ENCODE measurements at places on chromosomes 6 and 20.

DNA sequence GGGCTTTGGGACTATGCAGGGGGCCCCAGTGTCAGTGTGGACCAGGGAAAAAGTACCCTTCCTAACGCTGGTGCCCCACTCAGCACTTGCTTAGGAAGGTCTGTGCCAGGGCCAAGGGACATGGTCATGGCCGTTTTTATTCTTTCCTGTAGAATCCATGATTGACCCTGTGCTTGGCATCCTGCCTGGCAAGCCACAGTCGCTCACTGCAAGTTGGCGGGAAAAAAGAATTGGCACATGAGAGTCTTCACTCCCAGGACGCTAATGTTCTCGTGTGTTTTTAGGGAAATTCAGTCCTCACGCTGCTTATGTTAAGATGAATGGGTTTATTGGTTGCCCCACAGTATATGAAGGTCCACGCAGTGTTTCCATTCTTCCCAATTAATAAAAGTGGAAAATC is 253.4 kb downstream of the CDH4 start:
- DNase-seq, result no peak
- H3K27ac ChIP-seq, result no peak overlapping the region
- H3K36me3 ChIP-seq, result no peaks in the 10 kb centered on the region
- H3K4me1 ChIP-seq, result peaks cover 12% of the 10 kb centered on the region
- H3K4me3 ChIP-seq, result no peak overlapping the region

- no peaks in the 10 kb centered on the region for H3K4me1 ChIP-seq
- H3K27me3 ChIP-seq, result no peaks in the 10 kb centered on the region
These were observed 43.5 kb upstream of the ZFP64 start for GRCh38 chr20:52235129-52235528.

- no peak overlapping the region for H3K4me3 ChIP-seq
- peaks cover 9% of the 10 kb centered on the region for H3K27me3 ChIP-seq
- H3K4me1 ChIP-seq, result peaks cover 83% of the 10 kb centered on the region
- DNase-seq, result no peak
These were observed 7.8 kb upstream of the CCR6 start for GRCh38 chr6:167115054-167115453.

DNA sequence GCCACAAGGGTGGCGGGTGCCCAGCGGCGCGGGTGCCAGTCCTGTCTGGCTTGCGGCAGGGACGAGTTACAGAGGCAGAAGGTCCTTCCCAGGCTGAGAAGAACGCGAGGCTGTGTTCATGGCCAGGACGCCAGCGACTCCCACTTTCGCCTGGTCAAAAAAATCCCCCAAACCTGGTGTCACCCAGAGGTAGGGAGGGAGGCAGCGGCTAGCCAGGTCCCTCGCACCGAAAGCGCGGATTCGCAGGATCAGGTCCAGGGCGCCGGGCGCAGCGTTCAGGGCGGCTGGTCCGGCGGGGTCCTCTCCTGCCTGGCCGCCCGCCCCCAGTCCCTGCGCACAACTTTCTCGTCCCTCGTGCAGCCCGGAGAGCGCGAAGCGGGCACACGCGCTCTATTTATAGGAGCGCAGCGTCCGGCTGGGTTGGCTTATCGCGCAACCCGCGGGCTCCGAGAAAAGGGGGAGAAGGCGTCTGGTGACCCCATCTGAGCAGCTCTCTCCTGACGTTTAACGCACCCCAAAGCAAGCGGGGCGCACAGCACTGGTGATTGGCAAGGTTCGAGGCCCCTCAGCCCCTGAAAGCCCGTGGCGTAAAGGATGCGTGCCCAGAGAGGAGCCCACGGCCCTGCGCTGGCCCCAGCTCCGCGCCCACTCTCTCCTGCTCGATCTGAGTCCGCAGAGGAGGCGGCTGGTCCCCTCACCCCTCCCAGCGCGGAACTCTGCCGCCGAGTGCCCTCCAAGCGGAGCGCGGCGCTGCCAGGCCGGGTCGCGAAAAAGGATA is 519 bp downstream of the CBLN4 start:
- peaks cover 10% of the 10 kb centered on the region for H3K27me3 ChIP-seq
- H3K36me3 ChIP-seq, result no peaks in the 10 kb centered on the region
- no peak overlapping the region for H3K4me3 ChIP-seq
- no peaks in the 10 kb centered on the region for H3K4me1 ChIP-seq
- DNase-seq, result no peak

GRCh38 chr6:122407712-122408111 is 8.3 kb downstream of the HSF2 start:
- H3K27ac ChIP-seq, result no peak overlapping the region
- H3K27me3 ChIP-seq, result no peaks in the 10 kb centered on the region
- H3K4me3 ChIP-seq, result no peak overlapping the region
- peaks cover 42% of the 10 kb centered on the region for H3K36me3 ChIP-seq

DNA sequence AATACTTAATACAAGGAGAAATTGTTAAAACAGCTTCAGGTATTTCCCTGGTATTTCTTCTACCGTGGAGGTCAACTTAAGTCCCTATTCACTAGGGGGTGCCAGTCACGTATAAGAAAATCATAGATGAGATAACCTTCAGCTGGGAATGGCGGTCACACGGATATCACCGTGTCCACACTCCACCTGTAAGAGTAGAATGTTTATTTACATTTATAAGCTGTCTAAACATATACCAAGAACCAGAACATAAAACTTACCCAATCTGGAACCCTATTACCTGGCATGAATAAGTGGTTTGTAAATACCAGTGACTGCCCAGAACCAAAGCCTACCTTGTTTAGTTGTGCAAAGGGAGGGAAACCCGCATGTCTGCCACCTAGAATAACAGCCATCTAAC is 1.9 kb upstream of the ELOVL4 start:
- H3K27ac ChIP-seq, result no peak overlapping the region
- peaks cover 2% of the 10 kb centered on the region for H3K36me3 ChIP-seq
- DNase-seq, result peak; percentile 68
- H3K4me3 ChIP-seq, result no peak overlapping the region
- peaks cover 25% of the 10 kb centered on the region for H3K4me1 ChIP-seq
- peaks cover 37% of the 10 kb centered on the region for H3K27me3 ChIP-seq

DNA sequence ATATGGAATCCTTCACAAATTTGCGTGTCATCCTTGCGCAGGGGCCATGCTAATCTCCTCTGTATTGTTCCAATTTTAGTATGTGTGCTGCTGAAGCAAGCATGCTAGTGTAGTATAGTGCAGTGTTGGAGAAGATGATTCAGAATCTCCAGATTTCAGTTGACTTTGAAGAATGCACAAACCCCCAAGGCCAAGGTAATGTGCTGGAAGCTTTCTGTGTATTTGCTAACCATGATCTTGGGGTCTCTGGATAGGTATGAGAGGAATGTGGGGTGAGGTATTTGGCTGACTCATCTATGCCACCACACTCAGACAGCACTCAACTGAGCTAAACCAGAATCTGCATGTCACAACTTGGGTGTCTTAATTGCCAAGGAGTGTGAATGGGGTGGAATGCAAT is 42.6 kb upstream of the DEK start:
- no peak overlapping the region for H3K27ac ChIP-seq
- no peak for DNase-seq
- H3K4me3 ChIP-seq, result no peak overlapping the region
- no peaks in the 10 kb centered on the region for H3K4me1 ChIP-seq
- H3K36me3 ChIP-seq, result no peaks in the 10 kb centered on the region

GRCh38 chr6:167470101-167470835 is 145.4 kb downstream of the TTLL2 start:
- H3K4me3 ChIP-seq, result no peak overlapping the region
- no peaks in the 10 kb centered on the region for H3K27me3 ChIP-seq
- H3K36me3 ChIP-seq, result no peaks in the 10 kb centered on the region
- DNase-seq, result no peak
- H3K4me1 ChIP-seq, result no peaks in the 10 kb centered on the region
